ENCODE measurements at places on chromosomes 16 and 17.

- DNase-seq, result no peak
These were observed 81.5 kb downstream of the PLCG2 start for GRCh38 chr16:81860287-81861266.

DNA sequence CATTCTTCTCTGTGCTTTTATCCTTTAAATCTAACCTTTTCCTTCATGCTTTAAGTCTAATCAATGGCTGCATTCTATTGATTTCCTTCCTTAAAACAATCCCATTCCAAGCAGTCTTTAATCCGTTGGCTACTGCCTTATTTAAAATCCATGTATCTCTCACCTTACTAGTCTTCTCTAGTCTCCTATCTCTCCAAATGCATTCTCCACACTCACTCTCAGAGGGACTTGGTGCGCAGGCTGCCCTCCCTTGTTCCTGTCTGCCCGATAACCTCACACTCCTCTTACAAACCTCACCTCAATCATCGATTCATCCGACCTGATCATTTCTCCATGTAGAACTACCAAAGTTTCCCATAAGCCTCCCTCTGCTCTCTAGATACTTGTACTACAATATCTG, 23.1 kb downstream of the PSMD12 start:
- no peak for DNase-seq

DNA sequence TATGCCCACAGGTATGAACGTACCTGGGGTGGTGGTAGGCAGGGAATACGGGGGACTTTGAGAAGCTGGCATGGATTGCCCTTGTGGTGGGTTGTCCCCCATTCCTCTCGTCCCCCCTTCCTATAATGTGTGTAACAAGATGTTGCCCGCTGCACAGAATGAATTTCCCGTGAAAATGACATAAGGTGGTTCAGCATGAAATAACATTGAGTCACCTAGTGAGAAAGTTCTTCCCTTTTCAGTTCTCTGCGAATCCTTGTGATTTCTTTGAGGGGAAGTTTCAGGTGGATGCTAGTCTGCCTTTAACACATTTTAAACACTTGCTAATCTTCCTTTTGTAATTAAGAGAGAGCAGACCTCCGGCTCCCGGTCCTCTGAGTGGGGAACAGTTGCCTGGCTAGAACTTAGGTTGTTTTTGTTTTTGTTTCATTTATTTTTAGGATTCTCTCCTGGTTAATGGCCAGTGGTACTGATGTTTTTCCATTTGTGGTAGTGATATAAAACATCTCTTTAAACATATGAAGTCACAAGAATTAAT, 58.9 kb downstream of the RAP1GAP2 start:
- no peak for DNase-seq

DNA sequence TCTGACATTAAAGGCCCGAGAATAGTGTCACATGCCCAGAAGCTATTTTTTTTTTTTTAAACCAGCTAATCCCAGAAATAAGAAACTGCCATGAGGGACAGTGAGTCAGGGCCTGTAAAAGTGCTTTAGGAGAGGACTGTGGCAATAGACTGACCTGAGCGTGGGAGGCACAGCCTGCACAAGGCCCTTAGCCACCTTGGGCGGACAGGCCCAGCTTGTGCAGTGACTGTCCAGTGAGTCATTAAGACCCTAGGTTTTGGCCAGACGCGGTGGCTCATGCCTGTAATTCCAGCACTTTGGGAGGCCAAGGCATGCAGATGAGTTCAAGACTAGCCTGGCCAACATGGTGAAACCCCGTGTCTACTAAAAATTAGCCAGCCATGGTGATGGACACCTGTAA, 343.0 kb upstream of the ZFHX3 start:
- DNase-seq, result no peak

DNA sequence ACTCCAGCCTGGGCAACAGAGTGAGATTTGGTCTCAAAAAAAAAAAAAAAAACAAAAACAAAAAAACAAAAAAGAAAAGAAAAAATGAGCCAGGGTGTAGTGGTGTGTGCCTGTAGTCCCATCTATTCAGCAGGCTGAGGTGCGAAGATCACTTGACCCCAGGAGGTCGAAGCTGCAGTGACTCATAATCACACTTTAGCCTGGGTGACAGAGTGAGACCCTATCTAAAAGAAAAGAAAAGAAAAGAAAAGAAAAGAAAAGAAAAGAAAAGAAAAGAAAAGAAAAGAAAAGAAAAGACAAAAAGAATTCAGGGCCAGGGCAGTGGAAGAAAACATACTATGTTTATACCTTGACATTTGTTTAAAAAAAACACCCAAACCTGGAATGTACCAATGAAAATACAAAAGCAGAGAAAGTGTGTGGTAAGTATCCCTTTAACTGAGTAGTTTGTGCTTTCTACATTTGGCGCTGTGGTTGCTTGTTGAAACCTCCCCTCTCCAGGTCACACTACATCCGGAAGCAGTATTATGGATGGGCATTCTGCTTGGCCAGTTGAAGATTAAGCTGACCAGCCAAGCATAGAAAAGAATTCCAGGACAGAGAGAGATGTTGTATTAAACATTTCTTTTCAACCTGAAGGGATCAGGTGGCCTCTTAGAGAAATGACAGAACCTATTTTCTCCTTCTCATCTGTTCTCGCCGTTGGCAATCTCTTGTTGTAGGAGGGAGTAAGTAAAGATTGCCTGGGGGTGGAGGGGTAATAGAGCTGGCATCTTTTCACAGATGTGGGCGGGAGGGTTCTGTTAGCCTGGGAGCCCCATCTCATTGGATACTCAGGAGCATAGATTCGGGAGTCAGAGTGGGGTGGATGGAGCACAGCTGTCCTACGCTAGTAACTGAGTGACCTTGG, 12.1 kb upstream of the PRKCB start:
- DNase-seq, result no peak

DNA sequence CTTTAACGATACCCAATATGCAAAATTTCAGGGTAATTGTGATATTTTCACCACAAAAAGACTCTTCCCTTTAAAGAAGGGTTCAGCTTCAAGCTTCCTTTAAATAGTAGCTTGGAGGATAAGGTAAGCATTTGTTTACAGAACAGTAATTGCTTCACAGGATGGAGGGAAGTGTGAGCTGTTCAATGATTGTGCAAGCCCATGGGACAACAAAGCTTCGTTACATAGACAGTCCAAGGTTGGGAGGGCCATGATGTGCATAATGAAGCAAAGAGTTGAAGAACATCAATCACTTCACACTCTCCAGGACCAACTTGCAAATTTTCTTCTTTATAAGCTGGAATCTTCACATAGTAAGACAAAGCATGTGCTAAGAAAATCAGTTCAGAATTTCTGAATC, 145.0 kb upstream of the ASIC2 start:
- no peak for DNase-seq

DNA sequence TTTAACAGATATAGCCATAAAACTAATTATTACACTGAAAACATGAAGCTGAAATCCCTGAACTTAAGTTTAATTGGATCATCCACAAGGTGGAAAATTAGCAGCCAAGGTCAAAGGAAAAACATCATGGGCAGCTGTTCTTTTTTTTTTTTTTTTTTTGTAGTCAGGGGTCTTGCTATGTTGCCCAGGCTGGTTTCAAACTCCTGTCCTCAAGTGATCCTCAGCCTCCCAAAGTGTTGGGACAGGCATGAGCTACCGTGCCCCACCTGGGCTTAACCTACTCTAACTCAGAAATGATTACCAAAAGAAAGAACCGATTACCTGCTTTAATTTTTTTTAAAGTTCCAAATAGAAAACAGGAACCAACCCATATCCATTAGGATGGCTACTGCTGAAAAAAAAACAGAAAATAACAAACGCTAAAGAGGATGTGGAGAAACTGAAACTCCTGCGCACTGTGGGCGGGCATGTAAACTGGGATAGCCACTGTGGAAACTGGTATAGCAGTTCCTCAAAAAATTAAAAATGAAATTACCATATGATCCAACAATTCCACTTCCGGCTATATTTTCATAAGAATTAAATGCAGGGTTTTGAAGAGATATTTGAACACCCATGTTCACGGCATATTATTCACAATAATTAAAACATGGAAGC, 8.6 kb downstream of the CMC2 start:
- no peak for DNase-seq

DNA sequence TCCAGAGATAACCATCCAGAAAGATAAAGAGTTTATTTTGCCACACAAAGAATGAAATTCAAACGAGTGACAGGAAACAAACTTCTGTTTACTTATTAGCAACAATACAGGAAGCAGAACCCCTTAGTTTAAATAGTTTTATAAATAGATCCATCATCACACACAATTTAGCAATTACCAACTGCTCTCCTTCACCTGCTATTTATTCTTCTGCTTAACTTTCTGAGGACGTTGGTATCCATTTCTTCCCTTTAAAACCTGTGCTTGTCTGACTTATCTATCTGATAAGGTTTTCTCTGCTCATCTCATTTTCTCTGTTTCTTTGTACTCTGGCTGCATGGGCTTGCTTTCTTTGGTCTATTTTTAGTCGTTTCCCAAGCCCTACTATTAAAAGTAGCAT, 4.3 kb upstream of the ADAMTS18 start:
- DNase-seq, result no peak

GRCh38 chr17:78999056-78999768, 10.4 kb downstream of the CANT1 start:
- no peak for DNase-seq

GRCh38 chr17:35244341-35245195, 1.7 kb downstream of the SLFN5 start:
- peak; percentile 90 for DNase-seq

GRCh38 chr16:56657555-56658326, at the start of gene MT1F:
Gene MT1F, plus strand, starts transcription at chr16:56657959. Its CDS starts 100 bp downstream, at chr16:56658059.
- peak; percentile 55 for DNase-seq

DNA sequence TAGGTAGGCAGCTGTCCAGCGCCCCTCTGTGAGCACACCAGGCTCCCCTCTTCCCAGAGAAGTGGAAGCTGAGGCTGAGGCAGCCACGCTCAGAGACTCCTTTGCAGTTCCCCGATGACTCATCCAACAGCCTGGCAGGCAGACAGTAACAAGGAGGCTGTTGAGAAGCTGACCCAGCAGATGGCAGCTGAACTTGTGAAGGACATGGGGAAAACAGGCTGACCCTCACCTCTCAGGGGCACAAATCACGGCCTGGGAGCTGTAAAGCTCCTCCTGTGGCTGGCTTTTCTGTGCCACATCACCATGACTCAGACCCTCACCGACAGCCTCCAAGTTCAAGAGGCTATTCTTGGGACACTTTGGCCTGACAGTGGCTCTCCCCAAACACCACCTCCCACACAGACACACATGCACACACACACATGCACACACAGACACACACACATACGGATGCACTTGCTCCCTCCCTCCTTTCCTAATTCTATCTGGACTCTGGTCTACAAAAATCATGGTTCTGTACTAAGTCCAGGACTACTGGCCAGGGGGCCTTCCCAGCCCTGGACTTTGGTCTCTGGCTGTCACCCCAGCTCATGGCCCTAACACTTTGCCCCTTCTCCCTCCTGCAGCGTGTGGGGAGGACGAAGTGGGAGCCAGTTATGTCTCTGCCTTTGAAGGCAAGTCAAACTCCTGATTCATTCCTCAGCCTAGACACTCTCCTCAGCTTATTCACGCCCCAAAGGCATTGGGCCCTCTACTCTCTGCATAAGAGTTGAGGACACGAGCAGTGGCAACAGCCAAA, 23.2 kb downstream of the MAP3K14 start:
- peak; percentile 90 for DNase-seq

DNA sequence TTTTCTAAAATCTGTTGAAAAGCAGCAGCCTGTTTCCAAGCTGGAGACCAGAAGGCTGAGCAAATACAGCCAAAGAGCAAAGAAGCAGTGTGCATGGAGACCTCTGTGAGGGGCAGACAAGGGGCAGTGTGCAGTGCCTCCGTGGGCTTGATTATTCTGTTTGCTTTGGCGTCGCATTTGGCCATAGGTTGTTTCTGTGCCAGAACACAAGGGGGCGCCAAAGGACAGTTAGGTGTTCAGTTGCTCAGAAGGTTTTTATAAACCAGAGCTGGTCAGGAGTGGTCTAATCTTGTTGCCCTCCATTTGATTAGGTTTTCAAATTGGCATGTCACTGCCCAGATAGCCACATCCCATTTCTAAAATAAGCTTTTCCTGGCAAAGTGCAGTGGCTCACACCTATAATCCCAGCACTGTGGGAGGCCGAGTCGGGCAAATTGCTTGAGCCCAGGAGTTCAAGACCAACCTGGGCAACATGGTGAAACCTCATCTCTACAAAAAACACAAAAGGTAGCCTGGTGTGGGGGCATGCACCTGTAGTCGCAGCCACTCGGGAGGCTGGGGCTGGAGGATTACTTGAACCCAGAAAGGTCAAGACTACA, 10.6 kb downstream of the MYH3 start:
- DNase-seq, result peak; percentile 83

DNA sequence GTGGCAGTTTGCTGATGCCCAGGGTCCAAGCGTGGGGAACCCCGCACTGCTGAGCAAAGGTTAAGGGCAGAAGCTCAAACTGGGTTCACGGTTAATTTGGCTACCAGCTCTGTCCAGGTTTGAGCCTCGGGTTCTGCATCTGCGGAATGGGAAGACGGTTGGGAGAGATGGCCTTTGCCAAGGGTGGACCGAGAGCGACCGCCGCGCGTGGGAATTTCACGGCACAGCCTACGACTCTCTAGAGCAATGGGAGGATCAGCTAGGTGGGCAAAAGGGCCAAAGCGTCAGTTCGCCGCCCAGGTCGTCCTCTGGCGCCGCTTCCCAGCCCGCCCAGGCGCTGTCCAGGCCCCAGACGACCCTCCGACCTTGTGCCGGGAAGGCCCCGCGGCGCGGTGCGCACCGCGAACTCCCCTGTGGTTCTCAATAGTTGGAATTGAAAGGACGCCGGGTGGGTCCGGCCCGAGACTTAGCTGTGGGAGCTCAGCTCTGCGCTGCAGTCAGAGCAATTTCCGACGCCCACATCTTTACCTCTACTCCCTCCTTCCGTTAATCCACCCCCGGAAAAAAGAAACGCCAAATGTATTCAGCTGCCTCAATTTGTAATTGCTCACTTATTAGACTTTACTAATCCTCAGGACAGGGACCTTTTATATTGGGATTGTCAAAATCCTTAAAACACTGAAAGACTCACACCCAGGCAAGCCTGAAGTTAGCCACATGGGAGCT, 2.5 kb upstream of the HS3ST3B1 start:
- peak; percentile 43 for DNase-seq

- no peak for DNase-seq
These were observed 222.5 kb upstream of the GSE1 start for GRCh38 chr16:85390511-85391174.

DNA sequence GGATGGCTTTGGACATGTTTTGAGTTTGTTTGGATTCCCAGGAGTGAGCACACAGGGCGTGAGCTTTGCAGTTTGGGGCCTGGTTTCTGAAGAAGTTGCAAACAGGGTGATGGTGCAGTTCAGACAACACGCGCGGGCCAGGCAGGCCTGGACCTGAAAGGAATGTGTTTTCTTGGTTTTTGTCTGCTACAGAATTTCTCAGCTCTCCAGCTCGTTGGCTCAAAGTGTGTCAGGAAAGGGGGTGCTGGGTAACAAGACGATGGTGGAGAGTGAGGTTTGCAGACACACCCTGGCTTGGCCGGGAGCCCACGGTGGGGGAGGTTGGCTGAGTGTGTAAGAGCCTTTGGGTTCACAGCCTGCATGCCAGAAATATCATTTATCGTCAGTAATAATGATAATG, 82.3 kb downstream of the CMIP start:
- DNase-seq, result peak; percentile 76

- no peak for DNase-seq
These were observed 42.3 kb downstream of the ABCC12 start for GRCh38 chr16:48113471-48113870.

- DNase-seq, result no peak
These were observed 335 bp downstream of the NECAB2 start for GRCh38 chr16:83968306-83968851.

- DNase-seq, result no peak
These were observed 36.0 kb downstream of the NKD1 start for GRCh38 chr16:50584033-50584722.
